HT1080 (cell line): ENCODE measurements at places on chromosomes 3 and 15. TPM values are rescaled to one million over a fixed set of nuclear protein-coding genes. Genes with fewer than 3 reads are reported as not detected.
A peak's percentile ranks its signal among the peaks of the same experiment; 100 is the strongest.

The LRTM1 gene
- not detected in 2 replicates for total RNA-seq

The CYP1A1 gene
- total RNA-seq = 1.3 and 2.5 TPM in 2 replicates

The SPATA12 gene
- total RNA-seq = 0.80 and 1.6 TPM in 2 replicates

The EBLN2 gene
- 1.6 and 1.9 TPM in 2 replicates for total RNA-seq

The SERPINI2 gene
- total RNA-seq = not detected in 2 replicates

DNA sequence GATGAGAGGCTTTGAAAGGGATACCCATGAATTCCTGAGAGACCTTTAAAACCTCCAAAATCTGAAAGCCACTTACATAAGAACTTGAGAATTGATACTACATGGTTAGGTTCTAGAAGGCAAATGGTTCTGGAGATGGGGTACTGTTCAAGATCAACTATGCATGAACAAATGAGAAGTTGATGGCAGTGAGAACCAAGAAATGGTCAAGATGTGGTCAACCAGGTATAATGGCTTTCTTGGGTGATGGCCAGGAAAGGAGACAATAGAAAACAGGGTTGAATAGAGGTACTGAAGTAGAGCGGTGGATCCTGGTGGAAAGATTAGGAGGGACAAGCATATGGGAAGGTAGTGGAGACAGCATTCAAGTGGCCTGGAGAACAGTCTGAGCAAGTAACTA lies 200.4 kb downstream of the RBMS3 start:
- DNase-seq = no peak

- no peak for DNase-seq
Measured at GRCh38 chr3:62376906-62377877, 3.8 kb upstream of the FEZF2 start.

DNA sequence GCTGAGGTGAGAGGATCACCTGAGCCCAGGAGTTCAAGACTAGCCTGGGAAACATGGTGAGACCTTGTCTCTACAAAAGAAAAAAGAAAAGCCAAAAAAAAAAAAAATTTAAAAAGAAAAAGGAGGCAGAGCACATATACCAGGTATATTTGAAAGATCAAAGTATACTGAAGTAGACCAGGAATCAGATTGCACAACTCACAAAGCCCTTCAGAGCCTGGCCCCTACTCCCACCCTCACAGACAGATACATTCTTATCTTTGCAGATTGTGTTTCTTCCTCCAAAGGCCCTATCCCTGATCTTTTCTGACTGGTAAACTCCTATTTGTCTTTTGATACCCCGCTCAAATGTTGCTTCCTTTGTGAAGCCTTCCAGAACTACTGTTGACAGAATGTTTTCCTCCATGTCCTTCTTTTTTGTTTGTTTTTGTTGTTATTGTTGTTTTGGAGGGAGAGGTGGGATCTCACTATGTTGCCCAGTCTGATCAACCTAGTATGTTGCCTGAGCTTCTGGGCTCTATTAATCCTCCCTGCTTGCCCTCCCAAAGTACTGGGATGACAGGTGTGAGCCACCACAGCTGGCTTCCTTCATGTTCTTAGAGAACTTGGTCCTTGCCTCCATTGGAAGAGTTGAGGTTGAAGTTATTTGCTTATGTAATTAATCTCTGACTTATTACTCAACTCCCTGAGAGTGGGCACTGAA lies 9.8 kb upstream of the ITGB5 start:
- no peak for DNase-seq

DNA sequence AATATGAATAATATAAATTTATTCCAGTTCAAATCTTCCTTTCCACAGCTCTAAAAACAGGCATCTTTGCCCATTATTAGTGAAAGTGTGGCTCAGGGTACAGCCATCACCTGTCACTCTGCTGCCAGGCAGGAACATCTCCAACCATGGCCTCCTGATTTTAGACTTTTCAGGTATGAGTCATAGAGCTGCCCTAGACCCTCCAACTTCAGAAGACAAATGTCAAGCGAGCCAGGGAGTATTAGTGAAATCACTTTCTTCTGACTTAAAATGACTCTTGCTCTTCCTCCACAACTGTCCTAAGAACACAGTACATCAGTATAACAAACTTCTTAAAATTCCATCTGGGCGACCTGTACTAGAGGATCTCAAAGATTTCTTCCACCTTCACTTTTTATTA lies 78.1 kb upstream of the AKAP13 start:
- no peak for DNase-seq

DNA sequence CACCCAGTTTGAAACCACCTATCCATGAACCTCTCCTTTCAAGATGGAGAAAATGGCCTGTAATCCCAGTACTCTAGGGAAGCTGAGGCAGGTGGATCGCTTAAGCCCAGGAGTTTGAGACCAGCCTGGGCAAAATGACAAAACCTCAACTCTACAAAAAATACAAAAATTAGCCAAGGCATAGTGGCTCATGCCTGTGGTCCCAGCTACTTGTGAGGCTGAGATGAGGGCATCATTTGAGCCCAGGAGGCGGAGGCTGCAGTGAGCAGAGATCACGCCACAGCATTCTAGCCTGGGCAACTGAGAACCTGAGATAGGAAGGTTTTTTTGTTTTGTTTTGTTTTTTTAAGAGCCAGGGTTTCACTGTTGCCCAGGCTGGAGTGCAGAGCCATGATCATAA lies 5.4 kb downstream of the TKT start:
- no peak for DNase-seq

DNA sequence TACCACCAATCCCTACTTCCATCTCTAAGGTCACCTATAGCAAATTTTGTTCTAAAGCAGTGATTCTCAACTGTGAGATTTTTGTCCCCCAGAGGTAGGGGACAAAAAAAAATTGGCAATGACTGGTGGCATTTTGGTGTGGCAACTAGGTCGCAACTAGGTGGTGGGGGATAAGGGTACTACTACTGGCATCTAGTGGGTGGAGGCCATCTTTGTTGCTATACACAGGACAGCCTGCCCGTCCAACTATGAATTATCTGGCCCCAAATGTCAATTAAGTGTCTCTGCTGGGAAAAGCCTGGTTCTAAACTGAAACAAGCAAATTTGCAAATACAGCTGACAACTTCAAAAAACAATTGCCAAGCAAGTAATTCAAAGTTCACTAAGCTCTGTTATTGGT lies 1.4 kb downstream of the MTMR10 start:
- no peak for DNase-seq

DNA sequence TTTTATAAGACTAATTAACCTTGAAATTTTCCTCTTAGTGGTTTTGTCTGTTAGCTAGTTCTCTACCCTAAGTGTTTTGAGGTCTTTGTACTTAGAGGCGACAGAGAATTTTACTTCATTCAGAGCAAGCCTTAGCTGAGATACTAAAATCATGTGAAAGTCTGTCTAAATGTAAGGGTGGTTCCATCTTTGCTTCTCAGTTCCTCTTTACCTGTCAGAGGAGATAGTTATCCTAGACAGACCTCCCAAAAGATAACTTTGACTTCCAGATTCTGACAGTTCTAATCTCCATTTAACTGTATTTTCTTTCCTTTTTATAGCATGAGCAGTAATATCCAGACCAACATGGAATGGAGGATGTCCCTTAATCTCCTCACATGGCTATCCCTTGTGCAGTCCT lies 34.7 kb downstream of the RNF111 start:
- no peak for DNase-seq

GRCh38 chr3:56494679-56495322 lies 26.5 kb upstream of the ERC2 start:
- DNase-seq = peak; percentile 70

GRCh38 chr3:180040966-180041365 lies 4.2 kb upstream of the PEX5L start:
- peak; percentile 31 for DNase-seq

DNA sequence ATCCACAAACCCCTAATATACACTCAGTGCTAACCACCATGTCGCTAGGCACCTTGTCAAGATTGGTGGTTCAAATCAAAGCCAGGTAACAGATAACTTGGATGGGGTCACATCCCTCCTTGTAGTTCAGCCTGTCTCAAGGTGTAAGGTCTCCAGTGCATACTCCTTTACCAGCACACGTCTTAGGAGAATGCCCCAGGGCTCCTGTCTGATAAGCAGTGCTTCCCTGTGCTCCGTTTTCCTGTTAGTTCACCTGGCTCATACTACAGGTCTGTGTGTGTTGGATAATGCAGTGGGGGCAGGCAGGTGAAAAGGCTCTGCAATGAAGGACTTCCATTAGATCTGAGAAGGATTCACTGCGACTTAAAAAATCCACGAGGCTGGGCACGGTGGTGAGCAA lies 50.7 kb downstream of the ETV5 start:
- DNase-seq = no peak

- no peak for DNase-seq
Measured at GRCh38 chr3:79491029-79491641, 276.7 kb downstream of the ROBO1 start.

- DNase-seq = peak; percentile 52
Measured at GRCh38 chr3:151580591-151580990, 119.7 kb upstream of the IGSF10 start.

DNA sequence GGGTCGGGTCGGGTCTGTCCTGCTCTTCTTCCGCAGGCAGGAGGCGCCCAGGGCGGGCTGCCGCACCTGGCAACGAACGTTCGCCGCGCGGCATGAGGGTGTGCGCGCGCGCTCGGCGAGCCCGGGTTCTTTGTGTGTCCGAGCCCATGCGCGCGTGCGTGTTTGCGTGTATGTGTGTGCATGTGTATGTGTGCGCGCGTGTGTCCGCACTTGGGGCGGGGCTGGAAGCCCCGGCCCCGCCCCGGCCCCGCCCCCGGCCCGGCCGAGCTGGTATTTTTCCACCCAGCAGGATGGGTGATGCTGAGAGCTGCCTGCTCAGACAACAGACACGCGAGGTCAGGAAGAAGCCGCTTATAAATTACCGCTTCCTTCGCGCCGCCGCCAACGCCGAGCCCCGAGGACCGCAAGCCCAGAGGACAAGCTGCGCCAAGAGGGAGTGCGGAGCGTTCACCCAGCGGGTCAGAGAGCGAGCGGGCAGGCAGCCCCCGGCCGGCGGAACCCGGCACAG lies at the start of gene SLC6A6:
TSS of gene SLC6A6 (plus strand) at position 303 of the 508 bp plus-strand sequence. CDS start 41,029 bp downstream, outside the sequence.
- DNase-seq = peak; percentile 88

DNA sequence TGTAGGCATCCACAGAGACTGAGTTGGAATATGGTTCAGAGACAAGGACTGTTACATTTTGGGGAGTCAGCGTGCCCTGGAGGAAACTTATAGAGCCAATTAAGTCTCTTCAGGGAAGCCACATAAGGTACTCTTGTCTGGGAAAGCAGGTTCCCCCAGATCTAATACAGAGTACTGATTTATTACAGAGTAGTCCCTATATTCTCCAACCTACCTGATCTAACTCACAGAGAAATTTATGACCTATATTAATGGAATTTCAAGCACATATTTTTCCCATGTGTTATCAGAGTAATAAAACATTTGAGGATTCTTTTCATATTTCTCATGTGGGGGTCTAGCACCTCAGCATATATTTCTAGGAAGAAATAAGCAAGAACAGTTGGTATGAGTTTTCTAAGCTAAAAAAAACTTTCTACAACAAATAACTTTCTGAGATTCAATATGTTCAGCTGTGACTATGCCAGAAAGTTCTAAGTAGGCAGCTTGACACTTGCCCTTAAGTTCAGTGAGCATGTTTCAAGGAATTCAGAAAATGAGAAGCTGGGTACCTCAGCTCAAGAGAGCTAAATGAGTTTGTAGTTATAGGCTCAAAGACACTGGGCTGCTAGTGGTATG lies 75.3 kb upstream of the COL8A1 start:
- DNase-seq = peak; percentile 60

- DNase-seq = no peak
Measured at GRCh38 chr3:111961461-111962164, 17.2 kb upstream of the ABHD10 start.

DNA sequence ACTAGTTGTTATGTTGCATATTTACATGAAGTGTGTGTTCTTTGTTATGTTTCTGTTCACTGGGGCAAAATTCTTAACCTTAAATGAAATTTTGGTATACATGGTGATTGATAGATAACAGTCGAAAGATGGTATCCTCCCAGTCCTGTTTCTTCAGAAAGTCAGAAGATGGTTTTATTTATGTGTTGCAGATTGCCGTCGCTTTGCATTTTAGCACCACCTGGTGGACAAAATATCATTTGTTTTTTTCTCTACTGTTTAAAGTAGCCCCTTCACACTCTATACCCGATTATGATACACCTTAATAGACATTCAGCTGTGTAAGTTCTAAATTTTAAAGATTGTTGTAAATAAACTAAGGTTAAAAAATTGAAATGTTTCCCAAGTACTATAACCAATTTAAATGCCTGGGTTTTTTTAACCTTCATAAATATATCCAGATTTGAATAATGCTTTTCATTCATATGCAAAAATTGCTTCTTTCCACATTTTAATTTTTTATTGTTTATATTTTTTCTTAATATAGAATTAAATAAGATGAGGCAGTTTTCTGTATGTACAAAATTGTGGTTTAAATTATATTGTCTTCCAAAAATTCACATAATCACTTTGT lies 152.2 kb downstream of the ALCAM start:
- peak; percentile 81 for DNase-seq

DNA sequence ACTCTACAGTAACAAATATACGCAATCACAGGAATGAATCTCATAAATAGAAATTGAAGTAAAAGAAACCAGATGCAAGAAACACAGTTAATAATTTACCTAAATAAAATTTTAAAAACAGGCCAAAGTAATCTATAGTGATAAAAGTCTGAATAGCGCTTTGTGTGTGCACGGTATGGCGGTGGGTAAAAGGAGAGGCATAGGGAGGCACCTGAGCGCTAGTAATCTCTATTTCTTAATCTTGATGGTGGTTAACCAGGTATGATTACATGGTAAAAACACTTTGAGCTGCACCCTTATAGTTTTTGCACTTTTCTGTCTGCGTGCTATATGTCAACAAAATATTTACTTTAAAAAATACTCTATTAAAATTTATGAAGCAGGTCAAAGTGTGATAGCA lies 198.1 kb upstream of the SATB1 start:
- no peak for DNase-seq

- peak; percentile 56 for DNase-seq
Measured at GRCh38 chr15:98668566-98669308, 20.4 kb downstream of the IGF1R start.

DNA sequence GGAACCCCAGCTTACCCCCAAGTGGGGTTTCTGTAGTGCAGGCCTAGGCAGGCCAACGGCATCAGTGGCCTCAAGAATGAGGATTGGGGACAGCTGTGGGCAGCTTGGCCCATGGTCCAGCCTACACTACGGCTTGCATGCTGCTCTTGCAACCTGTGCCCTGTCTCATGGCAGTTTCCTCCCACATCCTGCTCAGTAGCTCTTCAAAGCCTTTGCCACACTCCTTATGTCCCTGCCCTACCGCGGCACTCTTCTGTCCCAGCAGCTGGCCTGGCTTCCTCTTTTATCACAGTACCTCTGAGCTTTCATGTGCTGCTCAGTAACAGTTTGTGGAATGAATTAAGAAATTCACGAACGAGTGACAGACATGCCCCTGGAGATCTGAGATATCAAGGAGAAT lies 431.0 kb downstream of the EPHB1 start:
- DNase-seq = no peak
